Substantia nigra (tissue), 51 donors: ENCODE measurements at places on chromosomes 3 and 15.

GRCh38 chr15:29133321-29133720 lies 136.3 kb downstream of the NSMCE3 start:
- DNase-seq: no peak

DNA sequence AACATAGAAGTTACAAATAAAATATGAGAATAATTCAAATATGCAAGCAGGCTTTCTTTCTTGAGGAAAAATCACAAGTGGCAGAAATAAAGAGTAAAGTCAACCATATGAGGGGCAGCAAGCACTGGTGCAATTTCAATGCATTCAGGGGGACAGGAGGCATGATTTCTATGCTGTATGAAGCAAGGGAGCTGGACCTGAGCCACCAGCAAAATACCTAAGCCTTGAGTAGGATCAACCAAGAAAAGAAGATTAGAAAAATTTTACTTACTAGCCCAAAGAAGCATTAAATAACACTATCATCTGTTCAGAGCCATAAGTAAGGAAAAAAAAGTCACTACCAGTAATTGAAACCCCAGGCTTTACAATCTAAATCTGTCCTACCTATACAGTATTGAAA lies 6.3 kb downstream of the ADGRG7 start:
- DNase-seq: no peak

DNA sequence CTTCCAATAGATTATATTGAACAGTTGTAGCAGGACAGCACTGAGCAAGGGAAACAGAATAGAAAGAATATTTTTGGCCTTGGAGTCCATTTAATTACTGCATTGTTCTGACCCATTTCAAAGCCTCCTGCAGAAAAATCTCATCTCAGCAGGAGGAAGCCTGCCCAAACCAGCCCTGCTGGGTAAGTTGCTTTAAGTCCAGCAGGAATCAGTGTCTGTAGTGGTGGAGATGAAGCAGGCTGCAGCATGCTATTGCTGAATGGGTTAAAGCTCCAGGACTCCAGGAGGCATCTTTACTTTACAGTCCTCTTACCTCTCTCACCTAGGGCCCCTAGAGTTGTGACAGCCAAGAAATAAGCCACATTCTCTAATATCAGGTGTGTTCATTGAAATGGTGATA lies 380.3 kb upstream of the THBS1 start:
- DNase-seq: no peak

DNA sequence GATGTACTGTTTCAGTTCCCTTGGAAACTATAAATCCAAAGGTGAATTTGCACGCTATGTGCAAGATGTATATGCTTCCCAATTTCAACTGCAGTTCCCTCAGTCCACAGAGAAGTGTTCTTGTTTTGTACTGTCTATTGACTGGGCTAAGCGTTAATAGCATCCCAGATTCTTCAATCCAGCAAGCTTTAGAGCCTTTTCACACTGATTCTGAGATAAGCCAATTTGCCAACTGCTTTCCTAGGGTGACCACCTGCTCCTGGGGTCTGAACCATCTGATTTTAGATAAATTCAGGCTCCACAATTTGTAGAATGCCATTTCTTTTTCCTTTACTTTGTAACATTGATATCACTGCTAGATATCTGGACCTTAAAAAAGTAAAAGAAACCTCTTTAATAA lies 340.1 kb downstream of the PTPRG start:
- no peak for DNase-seq

DNA sequence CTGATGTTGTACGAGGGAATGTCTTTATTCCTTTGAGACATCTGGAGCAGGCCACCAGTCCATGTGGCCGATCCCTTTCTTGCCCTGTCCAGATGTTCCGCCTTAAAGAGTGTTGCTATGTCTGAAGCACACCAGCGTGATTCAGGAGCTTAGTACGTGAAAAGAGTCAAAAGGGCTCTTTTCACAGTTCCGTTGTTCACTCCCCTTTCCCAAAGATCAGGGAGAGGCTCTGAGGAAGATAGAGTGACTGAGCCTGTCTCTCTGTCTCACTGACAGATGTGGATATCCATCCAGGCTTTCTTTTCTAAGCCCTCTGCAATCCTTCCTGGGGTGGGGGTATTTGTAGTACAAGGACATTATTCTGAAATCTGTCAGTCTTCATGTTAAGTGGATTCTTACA lies 262.5 kb upstream of the LRTM1 start:
- no peak for DNase-seq

DNA sequence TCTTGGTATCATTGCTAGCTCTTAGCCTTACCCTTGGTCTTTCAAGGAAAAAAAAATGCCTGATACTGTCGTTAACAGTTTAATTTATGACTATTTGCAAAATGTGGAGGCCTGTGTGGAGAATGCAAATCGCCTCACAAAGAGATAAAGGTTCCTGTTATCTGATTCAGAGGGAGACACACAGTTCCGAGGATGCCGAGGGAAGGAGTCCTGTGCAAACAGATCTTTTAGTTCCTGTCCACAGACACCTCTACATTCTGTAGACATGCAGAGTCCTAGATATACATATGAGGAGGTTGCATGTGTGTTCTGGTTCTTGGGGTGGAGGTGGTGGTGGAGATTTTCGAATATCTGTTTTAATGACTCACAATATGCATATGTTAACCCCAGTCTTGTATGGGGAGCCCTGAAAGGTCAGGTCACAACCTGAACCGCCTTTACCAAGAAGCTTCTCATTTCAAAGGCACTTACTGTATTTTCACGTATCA lies 5.7 kb downstream of the NR2F2 start:
- DNase-seq: no peak

GRCh38 chr15:41032079-41032328 lies 78.7 kb downstream of the CHAC1 start:
- no peak for DNase-seq
